ENCODE measurements at places on chromosomes 1 and 21. TPM values are rescaled to one million over a fixed set of nuclear protein-coding genes. Genes with fewer than 3 reads are reported as not detected.

FAM72A gene
- total RNA-seq = 30.0 TPM

MROH7 gene
- total RNA-seq = not detected

DNA sequence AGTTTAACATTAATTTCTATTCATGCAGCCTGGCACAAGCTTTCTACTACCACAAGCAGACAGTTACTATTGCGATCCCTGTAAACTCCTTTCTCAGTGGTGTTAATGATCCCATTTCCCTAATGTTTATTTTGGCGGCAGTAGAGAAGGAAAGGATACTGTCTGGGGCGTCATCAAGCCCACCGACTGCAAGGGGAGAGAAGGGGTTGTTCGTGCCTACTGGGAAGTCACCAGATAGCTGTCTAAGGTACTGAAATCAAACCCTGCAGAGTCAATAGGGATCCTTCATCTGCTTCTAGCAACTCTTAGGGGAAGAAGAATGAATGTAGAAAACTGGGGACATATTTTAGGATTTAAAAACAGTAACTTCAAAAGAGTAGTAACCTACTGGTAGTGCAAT, 95.2 kb upstream of the ADAR start:
- no peak for DNase-seq

CD34 gene
- not detected for total RNA-seq

RTCA gene
- total RNA-seq = 51.7 TPM

SELE gene
- total RNA-seq = not detected

SLC35F3 gene
- 35.7 TPM for total RNA-seq

- DNase-seq = no peak
These were observed 42.5 kb upstream of the NEXN start for GRCh38 chr1:77845951-77846350.

GRCh38 chr1:193338194-193338593, 151.8 kb upstream of the B3GALT2 start:
- DNase-seq = no peak

DNA sequence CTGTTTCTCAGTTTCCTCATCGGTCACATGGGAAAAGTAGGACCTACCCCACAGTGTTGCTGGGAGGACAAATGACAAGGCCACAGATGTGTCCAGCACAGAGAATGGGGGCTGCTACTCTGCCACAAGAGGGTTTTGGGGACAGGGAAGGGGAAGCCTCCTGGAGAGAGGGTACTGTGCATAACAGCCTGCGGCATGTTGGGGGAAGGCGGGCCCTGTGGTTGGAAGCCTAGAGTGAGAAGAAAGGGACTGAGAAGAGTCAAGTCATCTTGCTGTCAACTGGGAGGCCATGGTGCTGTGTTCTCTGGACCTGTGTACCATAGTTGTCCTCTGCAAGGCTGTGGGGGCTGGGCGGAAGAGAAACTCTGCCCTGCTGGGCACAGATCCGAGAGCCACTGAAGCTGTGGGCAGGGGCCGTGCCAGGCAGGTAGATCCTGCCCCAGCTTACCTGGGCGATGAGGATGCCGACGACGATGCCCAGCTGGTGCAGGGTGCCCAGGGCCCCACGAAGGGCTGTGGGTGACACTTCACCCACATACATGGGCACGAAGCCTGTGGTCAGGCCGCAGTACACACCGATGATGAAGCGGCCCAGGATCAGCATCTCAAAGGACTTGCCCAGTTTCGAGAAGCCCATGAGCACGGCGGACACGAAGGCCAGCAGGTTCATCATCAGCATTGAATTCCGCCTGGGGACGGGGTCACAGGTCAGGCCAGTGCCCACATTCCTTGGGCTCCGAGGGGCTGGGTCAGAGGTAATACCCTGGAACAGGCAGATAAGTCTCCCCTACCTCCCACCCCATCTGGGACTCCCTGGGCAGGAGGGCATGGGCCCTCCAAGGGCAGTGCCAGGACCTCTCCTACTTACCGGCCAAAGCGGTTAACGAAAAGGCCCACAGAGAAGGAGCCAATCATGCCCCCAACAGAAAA, 28.2 kb downstream of the SLC2A1 start:
- no peak for DNase-seq

GRCh38 chr1:226749467-226749866, 10.4 kb upstream of the ITPKB start:
- DNase-seq = no peak

DNA sequence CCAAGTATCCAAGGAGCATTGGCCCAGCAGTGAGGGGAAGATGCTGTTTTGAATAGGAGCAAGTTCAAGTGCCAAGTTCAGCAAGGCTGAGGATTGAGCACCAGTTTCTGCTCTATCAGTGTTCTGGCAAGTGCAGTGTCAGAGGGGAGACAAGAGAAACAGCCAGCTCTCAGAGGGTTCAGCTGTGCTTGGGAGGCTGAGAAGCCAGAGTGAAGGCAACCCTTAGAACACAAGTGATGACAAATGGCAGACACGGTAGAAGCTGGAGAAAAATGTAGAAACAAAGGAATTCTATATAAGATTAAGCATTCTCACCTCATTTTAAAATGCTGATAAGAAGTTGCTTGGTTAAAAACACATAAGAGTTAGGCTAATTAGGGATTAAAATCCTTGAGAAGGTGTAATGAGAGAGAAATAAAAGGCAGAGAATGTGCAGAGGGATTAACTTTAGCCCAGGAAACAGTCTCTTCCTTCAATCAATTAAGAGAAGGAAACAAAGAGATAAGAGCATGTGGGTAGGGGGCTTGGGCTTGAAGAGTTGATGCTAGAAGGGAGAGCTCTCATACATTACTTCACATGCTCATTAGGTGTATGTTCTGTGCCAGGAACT, 475.4 kb downstream of the AJAP1 start:
- no peak for DNase-seq

GRCh38 chr1:66360285-66360724, 173.6 kb upstream of the SGIP1 start:
- no peak for DNase-seq

DNA sequence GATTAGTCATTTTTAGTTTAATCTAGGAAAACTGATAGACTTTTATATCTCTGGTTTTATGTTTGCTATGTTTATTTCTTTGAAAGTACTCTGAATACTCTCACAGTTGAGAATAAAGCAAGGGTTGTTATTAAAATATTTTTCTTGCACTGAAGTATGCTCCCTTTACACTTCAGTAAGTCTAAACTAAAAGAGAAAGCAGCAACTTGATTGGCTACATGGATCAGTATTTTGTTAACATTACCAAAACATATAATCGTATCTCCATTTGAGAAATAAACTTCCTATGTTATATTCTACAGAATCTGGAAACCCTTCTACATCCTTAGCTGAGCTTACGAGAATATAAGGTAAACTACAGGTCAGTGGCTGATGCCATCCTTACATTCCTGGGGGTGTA, 149.5 kb upstream of the HP1BP3 start:
- no peak for DNase-seq

GRCh38 chr1:166627558-166627957, 211.7 kb upstream of the POGK start:
- no peak for DNase-seq

FMO3 gene
- total RNA-seq = not detected

DNA sequence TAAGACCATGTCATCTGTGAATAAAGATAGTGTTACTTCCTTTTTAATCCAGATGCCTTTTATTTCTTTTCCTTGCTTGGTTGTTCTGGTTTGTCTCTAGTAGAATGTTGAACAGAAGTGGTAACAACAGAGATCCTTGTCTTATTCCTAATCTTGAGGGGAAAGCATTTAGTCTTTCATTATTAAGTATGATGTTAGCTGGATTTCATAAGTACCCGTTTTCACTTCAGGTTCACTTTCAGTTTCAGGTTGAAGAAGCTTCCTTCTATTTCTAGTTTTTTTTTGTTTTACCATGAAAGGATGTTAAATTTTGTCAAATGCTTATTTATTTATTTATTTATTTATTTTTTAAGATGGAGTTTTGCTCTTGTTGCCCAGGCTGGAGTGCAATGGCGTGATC, 22.3 kb upstream of the AGPAT3 start:
- no peak for DNase-seq

RABGGTB gene
- total RNA-seq = 91.7 TPM

DNA sequence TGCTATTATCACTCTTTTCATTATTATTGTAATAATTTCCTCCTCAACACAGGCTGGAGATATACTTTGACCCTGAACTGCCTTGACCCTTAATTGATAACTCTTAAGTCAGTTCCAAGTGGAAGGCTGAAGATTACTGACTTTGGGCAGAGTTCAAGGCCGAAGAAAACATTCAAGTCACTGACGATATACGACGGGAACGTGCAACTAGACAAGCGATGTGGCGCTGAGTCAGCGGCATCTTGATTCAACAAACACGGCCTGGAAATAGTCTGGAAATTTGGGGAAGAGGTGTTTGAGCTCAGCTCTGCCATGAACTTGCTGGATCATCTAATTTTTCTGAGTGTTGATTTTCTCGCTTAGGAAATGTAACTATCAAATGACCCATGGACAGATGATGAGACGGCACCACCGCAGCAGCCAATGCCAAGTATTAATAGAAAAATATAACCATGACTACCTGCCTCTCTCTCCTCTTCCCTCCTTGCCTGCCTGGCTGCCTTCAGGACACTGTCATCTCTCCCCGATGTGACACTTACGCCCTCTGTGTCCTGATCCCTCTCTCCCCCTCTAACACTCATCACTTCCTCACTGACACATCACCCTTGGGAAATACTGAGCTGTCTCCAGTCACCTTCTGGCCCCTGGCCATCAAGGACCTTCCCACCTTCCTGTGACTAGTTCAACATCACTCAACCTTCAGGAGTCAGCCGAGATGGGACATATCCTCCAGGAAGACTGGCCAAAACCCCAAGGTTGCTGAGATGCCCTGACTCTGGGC, 49.4 kb downstream of the TMCO4 start:
- no peak for DNase-seq

SPRR3 gene
- total RNA-seq = not detected

PRAMEF15 gene
- not detected for total RNA-seq

GRCh38 chr1:230170153-230170547, 103.1 kb downstream of the GALNT2 start:
- no peak for DNase-seq

GRCh38 chr1:219159946-219160645, 13.6 kb upstream of the LYPLAL1 start:
- no peak for DNase-seq

DNA sequence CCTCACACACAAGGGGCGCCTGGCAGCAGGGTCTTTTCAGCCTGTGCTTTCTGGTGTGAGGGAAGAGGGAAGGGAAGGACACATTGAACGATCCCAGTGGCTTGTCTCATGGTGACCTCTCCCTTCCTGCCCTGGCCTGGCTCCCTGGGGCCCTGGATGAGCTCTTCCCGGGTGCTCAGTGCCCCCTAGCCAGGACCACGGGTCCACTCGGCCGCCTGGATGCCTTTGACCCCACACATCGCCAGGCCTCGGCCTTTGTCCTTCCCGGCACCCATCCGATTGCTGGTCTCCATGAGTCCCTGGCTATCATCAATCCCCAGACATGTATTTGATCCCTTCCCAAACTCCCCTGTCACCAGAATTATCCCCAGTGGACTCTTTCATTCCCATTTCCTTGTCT, 6.0 kb upstream of the TFF3 start:
- DNase-seq = no peak

KCNE1 gene
- 0.26 TPM for total RNA-seq

- DNase-seq = no peak
These were observed 16.4 kb upstream of the LRRC52 start for GRCh38 chr1:165527251-165528007.

- DNase-seq = no peak
These were observed 34.1 kb downstream of the RC3H1 start for GRCh38 chr1:173988068-173988467.

CXADR gene
- 0.26 TPM for total RNA-seq

DNA sequence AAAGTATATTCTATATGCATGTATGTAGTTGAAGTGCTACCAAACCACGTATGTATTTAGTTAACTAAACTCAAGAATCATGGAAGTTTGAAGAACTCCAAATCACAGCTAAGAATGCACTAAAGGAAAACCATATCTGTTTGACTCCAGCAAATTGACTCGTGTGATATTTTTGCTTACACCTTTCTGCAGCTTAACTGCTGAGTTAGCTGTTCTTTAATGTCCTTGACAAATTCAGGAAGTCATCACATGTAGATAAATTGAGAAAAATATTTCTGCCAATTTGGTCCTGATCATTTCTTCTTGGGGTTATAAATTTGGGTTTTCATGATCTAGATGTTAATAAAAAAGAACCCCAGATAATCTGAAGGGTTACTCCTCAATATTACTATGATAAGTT, 83.0 kb downstream of the NFIA start:
- no peak for DNase-seq

OPRD1 gene
- total RNA-seq = not detected

DNA sequence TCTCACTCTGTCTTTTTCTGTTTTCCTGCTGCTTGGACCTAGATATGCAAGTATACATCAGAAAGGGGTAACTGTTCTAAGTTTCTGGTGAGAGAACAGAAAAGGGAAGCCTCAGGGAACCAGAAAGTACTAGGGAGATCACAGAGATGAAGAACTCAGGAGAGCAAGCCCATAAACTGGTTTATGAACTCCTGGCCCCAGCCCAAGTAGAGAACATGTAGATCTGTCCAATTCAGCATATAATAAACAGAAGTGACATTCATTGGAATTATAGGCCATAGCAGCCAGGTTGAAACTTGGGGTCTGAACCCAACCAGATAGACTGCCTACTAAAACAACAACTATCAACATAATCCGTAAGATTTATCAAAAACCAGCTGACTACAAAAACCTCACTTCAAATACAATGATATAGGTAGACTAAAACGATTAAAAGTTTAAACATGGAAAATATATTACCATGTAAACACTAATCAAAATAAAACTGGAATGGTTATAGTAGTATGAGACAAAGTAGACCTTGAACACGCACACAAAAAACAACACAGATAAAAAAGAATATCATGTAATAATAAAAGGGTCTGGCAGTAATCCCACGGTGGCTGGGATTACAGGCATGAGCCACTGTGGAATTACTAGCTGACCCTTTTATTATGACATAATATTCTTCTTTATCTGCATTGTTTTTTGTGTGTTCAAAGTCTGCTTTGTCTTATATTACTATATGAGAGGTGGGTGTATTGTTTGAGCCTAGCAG, 65.0 kb downstream of the ZSWIM5 start:
- DNase-seq = no peak

LRRC71 gene
- not detected for total RNA-seq

DNA sequence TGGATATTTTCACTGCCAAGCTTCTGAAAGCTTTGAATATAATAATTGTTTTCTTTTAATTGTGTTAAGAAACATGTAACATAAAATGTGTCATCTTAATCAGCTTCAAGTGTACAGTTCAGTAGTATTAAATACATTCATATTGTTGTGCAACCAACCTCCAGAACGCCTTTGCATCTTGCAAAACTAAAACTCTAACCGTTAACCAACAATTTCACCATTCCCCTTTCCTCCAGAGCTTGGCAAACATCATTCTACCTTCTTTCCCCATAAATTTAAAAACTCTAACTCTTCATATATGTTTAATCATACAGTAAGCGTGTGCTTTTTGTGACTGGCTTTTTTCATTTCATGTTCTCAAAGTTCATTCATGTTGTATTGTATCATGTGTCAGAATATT, 2.1 kb downstream of the MNDA start:
- no peak for DNase-seq

GRCh38 chr1:61925591-61926298, 183.5 kb downstream of the PATJ start:
- no peak for DNase-seq
